B cell (primary cell): ENCODE measurements at places on chromosomes 6 and 20. TPM values are rescaled to one million over a fixed set of nuclear protein-coding genes. Genes with fewer than 3 reads are reported as not detected.

- no peaks in the 10 kb centered on the region for H3K36me3 ChIP-seq
- peak overlapping the region; percentile 93 for H3K4me3 ChIP-seq
- peak overlapping the region; percentile 86 for H3K27ac ChIP-seq
- H3K27me3 ChIP-seq = no peaks in the 10 kb centered on the region
- DNase-seq = peak; percentile 86
Measured at GRCh38 chr6:118709859-118710350, 58.5 kb upstream of the CEP85L start.

BTNL2 gene
- not detected in 2 replicates for total RNA-seq

DNA sequence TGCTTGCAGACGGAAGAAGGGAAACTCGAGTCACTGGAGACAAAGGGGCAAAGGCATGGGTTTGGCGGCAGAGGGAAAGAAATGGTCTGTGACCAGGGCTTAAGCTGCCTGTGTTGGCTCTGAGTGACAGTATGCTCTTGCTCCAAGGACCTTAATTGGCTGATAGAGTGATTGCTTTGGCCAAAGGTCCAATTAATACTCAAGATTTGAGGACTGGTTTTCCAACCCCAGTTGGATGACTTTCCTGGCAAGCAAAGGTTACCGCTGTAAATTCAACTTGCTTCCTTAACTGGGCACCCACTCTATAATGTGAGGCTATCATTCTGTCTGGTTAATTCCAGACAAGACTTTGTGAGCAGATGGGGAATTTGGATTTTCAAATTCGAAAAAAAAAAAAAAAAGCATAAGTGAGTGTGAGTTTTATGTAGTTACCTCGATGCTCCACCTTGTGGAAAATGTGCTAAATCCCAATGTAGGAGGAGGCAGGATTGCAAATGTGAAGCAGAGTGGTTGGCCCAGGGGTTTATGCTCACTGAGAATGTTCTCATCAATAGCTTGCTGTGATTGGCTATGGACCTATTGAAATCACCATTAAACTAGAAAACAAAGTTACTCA lies 150.7 kb upstream of the GMDS start:
- no peak overlapping the region for H3K27ac ChIP-seq
- no peaks in the 10 kb centered on the region for H3K4me1 ChIP-seq
- DNase-seq = no peak
- H3K36me3 ChIP-seq = no peaks in the 10 kb centered on the region
- H3K4me3 ChIP-seq = no peak overlapping the region

DNA sequence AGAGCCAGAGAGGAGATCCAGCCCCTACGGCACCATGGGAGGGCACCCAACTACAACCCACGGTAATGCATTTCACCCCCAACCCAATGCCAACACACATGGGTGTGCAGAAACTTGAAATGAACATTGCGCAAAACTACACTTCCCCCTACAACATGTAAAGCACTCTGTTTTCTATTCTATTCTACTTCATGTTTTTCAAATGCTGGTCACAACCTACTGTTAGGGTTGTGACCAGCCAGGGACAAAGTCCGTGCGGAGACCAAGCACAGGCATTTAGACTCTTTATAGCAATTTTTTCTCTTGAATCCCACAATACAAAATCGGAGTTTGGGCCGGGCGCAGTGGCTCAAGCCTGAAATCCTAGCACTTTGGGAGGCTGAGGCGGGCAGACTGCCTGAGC lies 90.6 kb downstream of the MRPL14 start:
- peaks cover 3% of the 10 kb centered on the region for H3K4me1 ChIP-seq
- H3K4me3 ChIP-seq = no peak overlapping the region
- H3K27me3 ChIP-seq = no peaks in the 10 kb centered on the region
- H3K36me3 ChIP-seq = no peaks in the 10 kb centered on the region
- H3K27ac ChIP-seq = no peak overlapping the region

ULBP3 gene
- 0.61 and 0.69 TPM in 2 replicates for total RNA-seq

- H3K4me1 ChIP-seq = no peaks in the 10 kb centered on the region
- H3K27ac ChIP-seq = no peak overlapping the region
- H3K27me3 ChIP-seq = no peaks in the 10 kb centered on the region
- H3K4me3 ChIP-seq = no peak overlapping the region
- no peaks in the 10 kb centered on the region for H3K36me3 ChIP-seq
- DNase-seq = no peak
Measured at GRCh38 chr20:47125758-47126591, 230.5 kb downstream of the ZMYND8 start.

GRCh38 chr20:37257988-37258387 lies 3.6 kb downstream of the GHRH start:
- no peaks in the 10 kb centered on the region for H3K36me3 ChIP-seq
- H3K27me3 ChIP-seq = peaks cover 4% of the 10 kb centered on the region
- no peak overlapping the region for H3K4me3 ChIP-seq
- H3K27ac ChIP-seq = no peak overlapping the region
- H3K4me1 ChIP-seq = no peaks in the 10 kb centered on the region
- no peak for DNase-seq

DNA sequence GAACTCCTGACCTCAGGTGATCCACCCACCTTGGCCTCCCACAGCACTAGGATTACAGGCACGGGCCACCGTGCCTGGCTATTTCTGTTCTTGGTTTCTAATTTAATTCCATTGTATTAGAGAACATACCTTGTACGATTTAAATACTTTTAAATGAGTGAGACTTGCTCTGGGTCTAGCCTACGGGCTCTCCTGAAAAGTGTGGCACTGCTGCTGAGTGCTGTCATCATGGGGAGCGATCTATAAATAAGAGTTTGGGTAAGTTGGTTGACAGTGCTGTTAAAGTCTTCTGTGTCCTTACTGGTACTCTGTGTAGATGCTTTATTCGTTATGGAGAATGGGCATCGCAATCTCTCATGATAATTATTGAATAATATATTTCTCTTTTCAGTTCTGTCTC lies 35.0 kb upstream of the BHLHE23 start:
- no peak overlapping the region for H3K27ac ChIP-seq
- no peak overlapping the region for H3K4me3 ChIP-seq
- no peaks in the 10 kb centered on the region for H3K36me3 ChIP-seq
- H3K27me3 ChIP-seq = peaks cover 12% of the 10 kb centered on the region
- no peak for DNase-seq
- no peaks in the 10 kb centered on the region for H3K4me1 ChIP-seq

- no peak for DNase-seq
- H3K36me3 ChIP-seq = no peaks in the 10 kb centered on the region
- H3K27me3 ChIP-seq = no peaks in the 10 kb centered on the region
- no peak overlapping the region for H3K27ac ChIP-seq
- peaks cover 2% of the 10 kb centered on the region for H3K4me1 ChIP-seq
- H3K4me3 ChIP-seq = no peak overlapping the region
Measured at GRCh38 chr6:21992178-21992967, 304.5 kb downstream of the PRL start.

DNA sequence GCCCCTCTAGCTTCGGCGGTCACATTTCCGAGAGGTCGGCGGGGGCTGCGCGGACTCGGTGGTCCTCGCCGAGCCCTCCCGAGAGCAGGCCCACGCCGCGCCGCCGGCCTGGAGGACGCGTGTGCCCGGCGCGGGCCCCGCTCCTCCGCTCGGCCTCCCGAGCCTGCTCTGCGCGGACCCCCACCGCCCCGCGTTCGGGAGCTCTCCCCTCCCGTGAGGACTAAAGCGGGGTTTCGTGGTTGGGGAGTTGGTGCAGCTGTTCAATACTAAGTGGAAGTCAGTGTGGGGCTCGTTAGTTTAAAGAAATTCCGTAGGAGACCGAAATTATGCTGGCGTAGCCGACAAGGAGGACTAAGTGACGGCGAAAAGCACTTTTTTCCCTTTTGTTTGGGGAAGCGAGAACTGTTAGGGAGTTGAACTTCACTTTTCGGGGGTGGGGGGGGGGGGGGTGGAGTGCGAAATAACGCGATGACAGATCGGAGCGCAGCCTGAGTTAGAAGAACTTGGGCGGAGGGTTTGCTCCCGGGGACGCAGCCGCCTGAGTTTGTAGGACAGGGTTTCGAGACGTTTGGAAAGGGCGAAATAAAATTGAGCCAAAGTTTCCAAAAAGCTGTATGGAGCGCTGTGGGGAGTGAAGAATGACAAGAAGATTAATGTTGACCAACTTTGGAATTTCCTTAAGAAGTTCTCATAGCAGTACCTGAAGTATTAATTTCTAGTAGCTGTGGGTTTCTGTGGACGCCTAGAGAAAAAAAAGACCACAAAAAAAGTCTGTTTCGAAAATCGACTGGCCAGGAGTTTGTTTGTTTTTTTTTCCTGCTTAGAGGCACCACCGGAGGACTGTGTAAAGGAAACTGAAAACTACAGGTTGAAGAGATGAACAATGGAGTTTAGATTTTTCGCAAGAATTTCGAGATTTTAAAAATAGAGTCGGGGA lies 1.4 kb downstream of the QKI start:
- peak overlapping the region; percentile 84 for H3K27ac ChIP-seq
- H3K27me3 ChIP-seq = no peaks in the 10 kb centered on the region
- peak overlapping the region; percentile 89 for H3K4me3 ChIP-seq
- H3K36me3 ChIP-seq = no peaks in the 10 kb centered on the region

KCNQ5 gene
- total RNA-seq = 9.4 and 10.4 TPM in 2 replicates

- no peak overlapping the region for H3K27ac ChIP-seq
- peaks cover 12% of the 10 kb centered on the region for H3K36me3 ChIP-seq
- peak; percentile 82 for DNase-seq
- H3K4me1 ChIP-seq = peaks cover 8% of the 10 kb centered on the region
- no peak overlapping the region for H3K4me3 ChIP-seq
Measured at GRCh38 chr6:41066867-41067304, 5.3 kb downstream of the OARD1 start.

DNA sequence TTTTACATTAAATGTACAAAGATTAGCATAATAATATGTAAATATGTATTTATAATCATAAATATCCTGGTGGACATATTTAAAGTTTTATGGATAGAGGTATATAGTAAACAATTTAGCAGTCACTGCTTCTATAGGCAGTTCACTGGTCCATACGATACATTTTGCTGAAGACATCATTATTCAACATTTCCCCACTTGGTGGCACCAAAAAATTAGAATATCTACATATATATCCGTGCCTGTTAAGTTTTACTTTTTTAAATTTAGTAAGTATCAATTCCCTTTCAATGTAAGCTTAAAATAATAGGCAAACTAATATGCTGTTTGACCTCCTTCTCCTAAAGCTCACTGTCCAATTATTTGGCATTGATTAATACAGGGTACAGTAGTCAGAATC lies 64.2 kb downstream of the LMBRD1 start:
- H3K4me3 ChIP-seq = no peak overlapping the region
- no peaks in the 10 kb centered on the region for H3K27me3 ChIP-seq
- peaks cover 44% of the 10 kb centered on the region for H3K36me3 ChIP-seq

NQO2 gene
- total RNA-seq = 17.9 and 21.5 TPM in 2 replicates

DNA sequence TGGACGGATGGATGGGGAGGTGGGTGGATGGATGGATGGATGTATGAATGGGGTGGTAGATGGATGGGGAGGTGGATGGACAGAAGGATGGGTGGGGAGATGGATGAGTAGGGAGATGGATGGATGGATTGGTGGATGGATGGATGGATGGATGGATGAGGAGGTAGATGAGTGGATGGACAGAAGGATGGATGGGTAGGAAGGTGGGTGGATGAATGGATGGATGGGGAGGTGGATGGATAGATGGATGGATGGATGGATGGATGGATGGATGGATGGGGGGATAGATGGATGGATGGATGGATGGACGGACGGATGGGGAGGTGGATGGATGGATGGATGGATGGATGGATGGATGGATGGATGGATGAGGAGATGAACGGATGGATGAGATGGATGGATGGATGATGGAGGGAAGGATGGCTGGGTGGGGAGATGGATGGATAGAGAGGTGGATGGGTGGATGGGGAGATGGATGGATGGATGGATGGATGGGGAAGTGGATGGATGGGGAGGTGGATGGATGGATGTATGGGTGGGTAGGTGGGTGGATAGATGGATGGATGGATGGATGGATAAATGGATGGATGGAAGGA lies 7.2 kb downstream of the EEF1A2 start:
- H3K4me1 ChIP-seq = peaks cover 10% of the 10 kb centered on the region
- H3K36me3 ChIP-seq = no peaks in the 10 kb centered on the region
- no peak for DNase-seq

DNA sequence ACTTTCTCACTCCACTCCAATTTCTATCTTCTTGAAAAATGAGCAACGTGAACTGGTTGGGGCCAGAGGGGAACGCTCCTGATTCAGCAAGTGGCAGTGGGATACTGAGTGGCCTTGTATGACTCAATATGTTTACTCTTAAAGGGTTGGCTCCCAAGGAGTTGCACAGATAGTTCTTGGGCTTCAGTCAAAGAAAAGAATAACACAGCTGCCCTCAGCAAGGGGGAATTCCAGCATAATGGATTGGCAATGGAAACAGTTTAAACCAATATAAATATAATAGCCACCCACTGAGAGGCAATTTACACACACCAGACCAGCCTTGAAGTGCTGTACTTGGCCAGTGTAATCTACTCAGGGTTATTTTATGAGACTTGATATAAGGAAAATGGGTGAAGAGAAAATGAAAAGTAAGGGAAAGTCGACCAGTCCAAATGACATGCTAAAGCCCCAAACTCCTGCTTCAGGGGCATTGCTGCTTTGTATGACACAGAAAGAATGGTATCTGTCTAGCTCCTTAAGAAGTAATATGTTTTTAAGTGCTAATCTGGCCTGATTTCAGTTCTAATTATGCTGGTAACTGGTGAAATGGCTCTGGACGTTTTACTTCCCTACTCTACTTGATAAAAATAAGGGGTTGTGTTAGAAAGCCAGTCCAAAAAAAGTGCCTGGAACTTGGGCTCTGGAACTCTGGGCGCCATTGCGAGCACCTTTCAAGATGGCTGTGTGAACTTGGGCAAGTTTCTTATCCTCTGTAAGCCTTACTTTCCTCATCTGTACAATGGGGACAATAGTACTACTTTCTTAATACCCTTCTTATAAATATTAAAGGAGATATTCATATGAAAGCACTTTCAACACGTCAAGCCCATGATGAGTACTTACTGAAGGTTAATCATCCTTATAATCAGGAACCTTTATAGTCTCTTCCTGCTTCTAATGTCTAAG lies 712.9 kb upstream of the MAP3K7 start:
- H3K27me3 ChIP-seq = no peaks in the 10 kb centered on the region
- no peaks in the 10 kb centered on the region for H3K4me1 ChIP-seq

- H3K4me3 ChIP-seq = peak overlapping the region; percentile 71
- H3K27ac ChIP-seq = peak overlapping the region; percentile 61
Measured at GRCh38 chr6:26184367-26184891, 97.2 kb downstream of the HFE start.

C6orf58 gene
- total RNA-seq = not detected in 2 replicates

ITCH gene
- 89.6 and 110 TPM in 2 replicates for total RNA-seq

DNA sequence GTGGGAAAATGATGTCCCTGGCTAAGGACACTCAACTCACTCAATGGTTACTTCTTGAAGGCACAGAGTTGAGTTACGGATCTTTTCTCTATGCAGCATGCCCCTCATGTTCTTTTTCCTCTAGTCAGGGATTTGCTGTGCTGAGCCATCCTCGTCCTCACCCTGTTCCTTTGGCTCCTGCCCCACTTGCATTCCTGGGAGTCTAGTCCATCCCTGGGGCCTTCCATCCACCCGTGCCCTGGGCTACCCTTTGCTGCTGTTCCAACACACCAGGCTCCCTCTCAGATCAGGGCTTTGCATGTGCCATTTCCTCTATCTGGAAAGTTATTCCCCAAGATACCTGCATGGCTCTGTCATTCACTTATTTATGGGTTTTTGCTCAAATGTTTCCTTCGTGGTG lies 13.3 kb upstream of the KCNG1 start:
- H3K4me1 ChIP-seq = peaks cover 38% of the 10 kb centered on the region
- no peak overlapping the region for H3K27ac ChIP-seq
- no peaks in the 10 kb centered on the region for H3K36me3 ChIP-seq
- DNase-seq = no peak
